ENCODE measurements at places on chromosomes 7 and 10.

GRCh38 chr7:105060923-105061322, 46.9 kb downstream of the KMT2E start:
- no peaks in the 10 kb centered on the region for H3K27me3 ChIP-seq
- no peak overlapping the region for H3K27ac ChIP-seq
- DNase-seq = no peak
- H3K4me3 ChIP-seq = no peak overlapping the region
- H3K36me3 ChIP-seq = no peaks in the 10 kb centered on the region

GRCh38 chr7:44066111-44066460, 719 bp upstream of the PGAM2 start:
- H3K4me1 ChIP-seq = peaks cover 9% of the 10 kb centered on the region
- H3K4me3 ChIP-seq = no peak overlapping the region
- no peak for DNase-seq
- H3K36me3 ChIP-seq = no peaks in the 10 kb centered on the region
- H3K27ac ChIP-seq = no peak overlapping the region

- H3K27ac ChIP-seq = no peak overlapping the region
- DNase-seq = no peak
- H3K4me3 ChIP-seq = no peak overlapping the region
- no peaks in the 10 kb centered on the region for H3K36me3 ChIP-seq
- no peaks in the 10 kb centered on the region for H3K4me1 ChIP-seq
These were observed 3.6 kb downstream of the SFXN4 start for GRCh38 chr10:119161680-119162451.

DNA sequence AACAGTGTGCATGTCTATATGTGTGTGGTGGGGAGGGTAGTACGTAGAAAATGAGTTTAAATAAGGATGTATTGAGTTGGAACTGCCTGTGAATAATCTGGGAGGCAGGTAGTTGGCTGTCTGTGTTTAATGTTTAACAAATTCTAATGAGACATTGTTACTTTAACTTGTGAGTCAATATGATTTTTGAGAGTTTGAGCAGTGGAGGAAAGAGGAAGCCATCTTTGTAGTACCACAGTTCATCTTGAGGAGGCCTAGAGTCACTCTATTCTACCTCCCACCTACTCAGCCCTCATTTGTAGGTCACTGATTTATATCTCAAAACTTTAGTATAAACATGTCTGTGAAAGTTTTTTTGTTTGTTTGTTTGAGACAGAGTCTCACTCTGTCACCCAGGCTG, 129.9 kb upstream of the ITGB1 start:
- H3K36me3 ChIP-seq = no peaks in the 10 kb centered on the region
- no peak overlapping the region for H3K4me3 ChIP-seq
- H3K27ac ChIP-seq = no peak overlapping the region
- no peaks in the 10 kb centered on the region for H3K4me1 ChIP-seq
- DNase-seq = no peak

DNA sequence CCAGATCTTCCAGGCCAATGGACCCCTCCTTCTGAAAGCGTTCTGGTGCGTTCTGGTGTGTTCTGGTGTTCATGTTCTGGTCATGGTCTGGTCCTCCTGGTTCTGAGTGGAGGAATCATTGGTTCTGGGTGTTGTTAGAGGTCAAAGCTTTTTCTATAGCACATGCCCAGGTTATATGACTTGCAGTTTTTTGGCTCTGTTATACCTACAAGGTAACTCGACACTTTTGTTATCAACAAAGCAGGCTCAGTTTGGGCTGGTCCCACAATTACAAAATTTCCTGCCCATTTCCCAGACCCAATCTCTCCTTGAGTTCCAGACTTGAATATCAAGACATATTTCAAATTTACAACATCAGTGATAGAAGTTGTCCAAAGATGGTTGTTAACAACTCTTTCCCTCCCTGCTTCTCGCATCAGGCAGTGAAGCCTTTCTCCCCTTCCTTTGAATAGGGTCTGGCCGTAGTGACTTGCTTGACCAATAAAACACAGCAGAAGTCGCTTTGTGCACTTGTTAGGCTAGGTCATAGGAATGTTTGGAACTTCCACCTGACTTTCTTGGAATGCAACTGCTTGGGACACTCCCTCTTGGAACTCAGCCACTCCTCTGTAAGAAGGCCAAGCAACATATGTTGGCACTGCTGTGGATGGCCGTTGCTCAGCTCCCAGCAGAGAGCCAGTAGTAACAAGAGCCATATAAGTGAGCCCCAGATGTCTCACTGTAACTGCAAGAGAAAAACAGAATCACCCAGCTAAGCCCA, 83.1 kb upstream of the STEAP1B start:
- no peak for DNase-seq
- no peaks in the 10 kb centered on the region for H3K36me3 ChIP-seq
- peaks cover 19% of the 10 kb centered on the region for H3K4me1 ChIP-seq
- no peak overlapping the region for H3K27ac ChIP-seq
- no peak overlapping the region for H3K4me3 ChIP-seq

DNA sequence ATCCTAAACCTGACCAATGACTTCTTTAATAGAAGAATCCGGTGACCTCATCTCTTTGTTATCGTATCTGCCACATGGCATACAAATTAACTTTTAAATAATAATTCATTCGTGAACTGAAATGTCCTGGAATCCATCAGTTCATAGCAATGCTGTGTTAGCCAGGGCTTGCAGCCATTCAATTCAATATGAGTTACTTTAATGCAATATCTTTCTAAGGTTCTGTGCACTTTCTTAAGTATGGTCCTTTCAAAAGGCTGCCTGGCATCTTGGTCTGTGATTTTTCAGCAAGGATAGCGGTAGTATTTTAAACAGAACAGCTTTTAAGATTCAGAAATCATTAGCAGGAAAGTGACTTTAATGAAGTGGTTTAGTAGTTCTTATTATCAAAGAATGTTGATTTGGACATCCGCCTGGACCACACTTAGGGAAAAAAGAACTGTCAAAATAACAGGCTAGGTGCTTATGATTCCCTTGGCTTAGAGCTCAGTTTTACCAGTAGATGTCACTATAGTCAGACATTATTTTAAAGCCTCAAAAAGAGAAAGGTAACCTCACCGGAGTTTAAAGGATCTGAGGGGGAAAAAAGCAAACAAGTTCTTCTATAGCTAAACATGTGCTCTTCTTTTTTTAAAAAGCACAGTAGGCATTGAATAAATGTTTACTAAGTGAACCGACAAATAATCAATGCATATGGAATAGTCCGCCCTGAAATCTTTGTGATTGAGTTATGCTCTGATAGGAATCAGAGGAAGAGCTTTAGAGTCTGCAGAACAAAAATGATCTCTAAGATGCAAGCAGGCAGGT, 22.7 kb downstream of the SLC35G1 start:
- no peaks in the 10 kb centered on the region for H3K36me3 ChIP-seq
- DNase-seq = no peak
- H3K4me3 ChIP-seq = no peak overlapping the region
- no peak overlapping the region for H3K27ac ChIP-seq
- peaks cover 7% of the 10 kb centered on the region for H3K4me1 ChIP-seq

GRCh38 chr10:10132009-10132408, 885.7 kb upstream of the CELF2 start:
- H3K27ac ChIP-seq = no peak overlapping the region
- H3K4me1 ChIP-seq = no peaks in the 10 kb centered on the region
- H3K4me3 ChIP-seq = no peak overlapping the region
- no peaks in the 10 kb centered on the region for H3K36me3 ChIP-seq

GRCh38 chr10:43299579-43299978, 32.7 kb upstream of the RASGEF1A start:
- no peak overlapping the region for H3K4me3 ChIP-seq
- no peaks in the 10 kb centered on the region for H3K27me3 ChIP-seq
- no peak overlapping the region for H3K27ac ChIP-seq
- no peaks in the 10 kb centered on the region for H3K4me1 ChIP-seq
- no peak for DNase-seq

DNA sequence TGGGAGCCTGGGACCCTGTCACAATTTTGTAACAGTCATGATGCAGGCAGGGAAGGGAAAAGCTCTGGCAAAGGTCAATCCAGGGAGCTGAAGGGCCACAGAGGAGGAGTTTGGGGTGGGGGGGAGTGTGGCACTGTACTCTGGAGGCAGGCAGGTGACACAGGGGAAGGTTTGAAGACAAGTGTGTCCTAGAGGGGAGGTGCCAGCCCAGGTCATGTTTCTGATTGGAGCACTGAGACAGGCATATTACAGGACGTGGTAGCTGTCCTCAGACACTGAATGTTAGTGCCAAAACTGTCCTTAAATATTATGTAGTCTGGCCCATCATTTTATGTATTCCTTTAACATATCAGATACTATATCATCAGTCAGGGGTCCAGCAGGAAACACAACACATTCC, 75.6 kb upstream of the LRRC4 start:
- no peaks in the 10 kb centered on the region for H3K36me3 ChIP-seq
- H3K4me3 ChIP-seq = no peak overlapping the region
- no peaks in the 10 kb centered on the region for H3K27me3 ChIP-seq
- H3K27ac ChIP-seq = no peak overlapping the region
- no peak for DNase-seq
- H3K4me1 ChIP-seq = peaks cover 9% of the 10 kb centered on the region

DNA sequence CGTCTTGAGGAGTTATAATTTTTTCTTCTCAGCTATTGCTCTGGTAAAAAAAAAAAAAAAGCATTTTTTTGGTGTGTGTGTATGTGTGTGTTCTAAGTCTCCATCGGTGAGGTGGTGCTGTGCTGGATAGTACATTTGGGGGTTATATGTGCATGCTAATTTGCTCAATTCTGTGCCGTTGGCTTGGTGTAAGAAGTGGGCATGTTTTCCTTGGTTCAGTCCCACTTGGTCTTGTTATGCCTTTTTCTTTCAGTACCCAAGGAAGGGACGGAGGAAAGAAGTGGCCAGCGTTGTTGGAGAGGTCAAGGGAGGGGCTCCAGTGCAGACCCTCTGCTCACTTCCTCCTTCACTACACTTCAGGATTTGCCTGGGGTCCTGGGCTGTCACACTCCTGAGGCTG, 20.4 kb downstream of the LRMDA start:
- H3K27me3 ChIP-seq = no peaks in the 10 kb centered on the region
- H3K27ac ChIP-seq = no peak overlapping the region
- no peaks in the 10 kb centered on the region for H3K36me3 ChIP-seq
- no peak for DNase-seq

DNA sequence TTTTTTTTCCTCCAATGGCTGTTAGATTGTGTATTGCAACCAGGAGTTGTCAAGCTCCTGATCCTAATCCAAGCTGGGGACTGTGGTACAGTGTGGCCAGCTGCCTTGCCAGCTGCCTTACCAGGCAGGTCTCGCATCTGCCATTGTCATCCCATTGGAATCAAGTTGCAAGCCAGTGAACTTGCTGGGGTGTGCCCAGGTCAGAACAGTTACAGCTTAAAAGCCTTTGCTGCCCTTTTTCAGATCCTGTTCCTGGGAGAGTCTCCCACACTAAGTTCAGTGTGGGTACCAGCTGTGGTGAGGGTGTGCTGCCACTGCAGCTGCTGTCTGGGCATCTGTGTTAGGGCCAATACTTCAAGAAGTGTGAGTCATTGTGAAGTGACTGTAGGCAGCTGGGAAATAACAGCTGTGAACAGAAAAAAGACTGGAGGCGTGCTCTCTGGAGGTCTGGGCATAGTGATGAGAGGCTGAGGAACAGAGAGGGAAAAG, 72.8 kb downstream of the CCNY start:
- no peaks in the 10 kb centered on the region for H3K27me3 ChIP-seq
- peaks cover 24% of the 10 kb centered on the region for H3K4me1 ChIP-seq
- H3K4me3 ChIP-seq = no peak overlapping the region
- H3K27ac ChIP-seq = peak overlapping the region; percentile 40

DNA sequence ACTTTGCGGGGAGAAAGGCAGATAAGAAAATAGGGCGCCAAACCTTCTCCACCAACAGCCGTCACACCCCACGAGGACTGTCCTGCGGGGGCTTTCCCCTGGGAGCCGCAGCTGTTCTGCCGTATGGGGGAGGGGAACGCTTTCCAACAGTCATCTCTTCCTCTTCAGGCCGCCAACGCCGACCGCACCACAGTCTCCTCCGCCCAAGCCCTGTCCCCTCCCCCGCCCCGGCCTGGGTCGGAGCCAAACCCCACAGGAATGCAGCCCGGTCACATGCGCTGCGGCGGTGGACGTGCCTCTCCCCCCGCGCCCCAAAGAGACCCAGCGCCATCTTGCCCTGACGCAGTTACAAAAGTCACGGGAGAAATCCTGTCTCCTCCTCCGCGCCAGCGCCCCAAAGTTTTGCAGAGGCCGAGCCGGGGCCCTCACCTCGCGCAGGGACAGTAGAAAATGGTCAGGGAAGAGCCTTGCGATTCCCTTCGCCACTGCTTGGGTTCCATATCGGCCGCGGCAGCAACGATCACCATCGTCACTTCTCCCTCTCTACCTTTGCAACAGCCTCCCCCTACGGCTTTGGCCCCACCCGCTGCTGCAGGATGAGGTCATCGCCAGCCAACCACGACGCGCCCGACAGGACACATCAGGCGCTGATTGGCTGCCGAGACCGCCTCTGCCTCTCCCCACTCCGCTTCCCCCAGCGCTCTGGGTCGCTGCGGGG, 1.3 kb upstream of the KMT2E start:
- H3K4me1 ChIP-seq = peaks cover 13% of the 10 kb centered on the region
- no peaks in the 10 kb centered on the region for H3K27me3 ChIP-seq
- peak overlapping the region; percentile 100 for H3K27ac ChIP-seq
- DNase-seq = peak; percentile 100

All from pancreas (tissue), 10 donors.